Hematopoietic multipotent progenitor cell treated with erythropoietin and hydrocortisone succinate and interleukin-3 and kit ligand, for 4 days (in vitro differentiated cells): ENCODE measurements at places on chromosomes 2 and 18.

- DNase-seq, result no peak
Observed at GRCh38 chr2:14143435-14143834, 489.1 kb upstream of the LRATD1 start.

GRCh38 chr2:239399921-239400595 is 762 bp downstream of the HDAC4 start:
- peak; percentile 68 for DNase-seq

DNA sequence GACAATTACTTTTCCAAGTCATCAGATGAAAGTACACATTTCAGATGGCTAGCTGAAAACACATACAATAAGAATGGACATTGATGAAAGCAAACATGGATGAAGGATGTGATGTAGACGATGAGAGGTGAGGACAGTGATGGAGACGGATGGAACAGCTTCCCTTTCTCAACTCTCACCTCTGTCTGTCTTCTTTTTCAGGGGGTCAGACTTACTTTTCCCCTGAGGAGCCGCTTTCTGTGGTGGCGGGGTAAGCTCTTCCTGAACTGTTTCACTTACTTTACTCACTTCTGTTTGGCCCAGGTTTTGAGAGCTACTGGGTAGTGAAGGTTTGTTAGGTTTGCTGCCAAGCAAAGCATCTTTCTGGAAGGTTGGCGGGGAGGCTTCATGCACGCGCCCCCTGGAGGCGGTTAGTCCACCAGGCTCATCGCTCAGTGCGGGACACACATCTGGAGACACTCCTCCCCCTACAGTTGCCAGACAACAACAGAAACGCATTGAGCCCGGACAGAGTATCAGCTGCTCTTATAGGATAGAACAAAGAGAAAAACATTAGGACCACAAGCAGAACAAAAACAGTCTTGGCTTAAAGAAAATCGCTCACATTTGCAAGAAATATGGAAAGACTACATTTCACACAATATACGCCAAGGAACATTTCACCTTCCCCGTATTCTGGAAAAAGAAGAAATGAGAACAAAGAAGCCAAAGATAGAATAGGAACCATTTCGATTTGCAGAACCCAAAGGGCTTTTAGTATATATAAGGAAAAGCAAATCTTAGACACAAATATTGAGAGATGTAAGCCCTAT is 90.5 kb downstream of the MYOM1 start:
- DNase-seq, result peak; percentile 94

DNA sequence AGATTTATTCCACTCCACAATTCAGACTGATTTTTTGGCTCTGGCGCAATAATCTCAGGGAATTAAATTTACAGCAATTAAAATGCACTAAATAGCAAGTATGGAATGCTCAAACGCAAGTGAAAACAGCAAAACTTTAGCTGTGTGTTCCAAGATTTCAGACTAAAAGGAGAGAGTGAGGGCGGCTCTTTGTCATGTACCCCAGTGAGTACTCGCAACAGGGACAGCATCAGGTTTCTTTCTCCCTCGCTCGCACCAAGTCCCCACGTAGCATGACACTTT is 1.1 kb downstream of the ROCK2 start:
- no peak for DNase-seq

GRCh38 chr2:7952046-7952745 is 729.7 kb upstream of the ID2 start:
- no peak for DNase-seq

DNA sequence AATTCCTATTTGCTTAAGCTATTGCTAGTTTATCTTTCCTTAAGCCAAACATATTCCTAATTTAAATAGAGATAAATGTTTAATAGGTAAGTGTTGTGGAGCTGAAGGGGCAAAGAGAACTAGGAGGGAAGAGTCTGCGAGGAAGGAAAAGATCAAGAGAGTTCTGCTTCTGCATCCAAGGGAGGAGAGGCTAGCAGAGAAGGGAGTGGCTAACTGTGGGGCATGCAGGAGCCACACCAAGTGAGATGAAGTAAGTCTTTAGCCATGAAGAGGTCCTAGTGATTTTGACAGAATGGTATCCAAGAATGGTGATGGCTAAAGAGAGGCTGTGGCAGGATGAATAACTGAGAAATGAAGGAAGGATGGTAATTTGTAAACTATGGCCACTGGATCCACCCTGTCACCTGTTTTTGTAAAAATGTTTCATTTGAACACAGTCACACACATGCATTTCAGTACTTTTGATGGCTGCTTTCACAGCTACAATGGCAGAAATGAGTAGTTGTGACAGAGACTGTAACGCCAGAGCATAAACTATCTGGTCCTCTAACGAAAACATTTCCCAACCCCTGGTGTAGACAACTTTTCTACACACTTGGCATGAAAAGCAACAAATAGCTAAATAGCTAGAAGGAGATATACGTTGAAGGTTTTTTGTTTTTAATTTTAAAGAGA is 15.6 kb downstream of the TPGS2 start:
- peak; percentile 48 for DNase-seq

DNA sequence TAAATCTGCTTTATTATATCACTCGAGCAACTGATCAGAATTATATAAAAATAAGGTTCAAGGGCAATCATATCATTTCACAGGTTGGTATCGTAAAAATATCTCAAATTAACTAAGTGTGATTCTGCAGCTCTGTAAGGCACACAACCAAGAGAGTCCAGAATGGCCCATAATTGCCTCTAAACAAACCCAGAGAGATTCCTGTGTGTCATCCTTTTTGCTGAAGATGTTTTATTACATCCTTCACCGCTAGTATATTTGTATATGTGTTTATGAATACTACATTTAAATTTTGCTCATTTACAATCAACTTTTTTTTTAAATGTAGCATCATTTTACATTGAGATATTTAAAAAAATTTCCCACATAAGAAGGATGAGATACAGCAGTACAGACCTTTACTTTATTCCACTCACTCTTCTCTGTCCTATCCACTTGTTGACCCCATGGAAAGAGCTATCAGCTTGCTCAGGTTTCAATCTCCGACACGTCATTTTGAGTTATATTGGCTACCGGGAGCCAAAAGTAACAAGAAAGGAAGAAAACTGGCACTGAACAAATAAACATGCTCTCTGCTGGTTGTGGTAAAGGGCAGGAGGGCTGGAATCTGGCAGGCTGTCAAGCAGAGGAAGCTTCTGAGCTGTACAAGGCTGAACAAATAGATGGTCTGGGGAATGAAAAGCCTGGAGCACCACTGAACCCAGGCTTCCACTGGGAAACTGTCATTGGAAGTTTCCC is 23.1 kb downstream of the PLA2R1 start:
- no peak for DNase-seq
